C1 segment of cervical spinal cord (tissue), 14 donors: ENCODE measurements at places on chromosomes 13 and 19.

GRCh38 chr13:60837806-60838205 is 440.8 kb downstream of the TDRD3 start:
- no peak for DNase-seq

- DNase-seq, result no peak
These were observed 16.6 kb downstream of the ZNF536 start for GRCh38 chr19:30388819-30389218.

- no peak for DNase-seq
These were observed 109.0 kb upstream of the SOX1 start for GRCh38 chr13:111957913-111958450.

DNA sequence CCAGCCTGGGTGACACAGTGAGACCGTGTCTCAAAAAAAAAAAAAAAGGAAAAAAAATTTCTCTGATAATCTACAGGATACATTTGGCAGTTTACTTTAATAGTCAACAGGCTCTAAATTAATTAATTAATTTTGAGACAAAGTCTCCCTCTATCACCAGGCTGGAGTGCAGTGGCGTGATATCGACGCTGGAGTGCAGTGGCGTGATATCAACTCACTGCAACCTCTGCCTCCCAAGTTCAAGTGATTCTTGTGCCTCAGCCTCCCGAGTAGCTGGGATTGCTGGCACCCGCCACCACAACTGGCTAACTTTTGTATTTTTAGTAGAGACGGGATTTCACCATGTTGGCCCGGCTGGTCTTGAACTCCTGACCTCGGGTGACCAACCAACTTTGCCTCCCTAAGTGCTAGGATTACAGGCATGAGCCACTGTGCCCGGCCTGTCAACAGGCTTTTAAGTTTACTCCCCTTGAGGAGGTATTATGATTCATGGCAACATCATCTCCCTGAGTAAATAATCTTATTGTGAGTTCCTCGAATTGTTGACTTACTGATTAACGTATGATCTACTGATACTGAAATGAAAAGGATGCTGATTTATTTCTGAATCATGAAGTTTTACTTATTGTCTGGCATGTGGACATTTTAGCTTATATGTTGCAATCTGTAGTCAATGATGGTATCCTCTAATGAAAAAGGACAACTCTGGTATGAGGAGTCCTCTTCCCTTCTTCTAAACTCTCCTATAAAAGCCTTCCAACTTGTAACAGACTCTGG is 21.3 kb upstream of the MTRF1 start:
- DNase-seq, result no peak

DNA sequence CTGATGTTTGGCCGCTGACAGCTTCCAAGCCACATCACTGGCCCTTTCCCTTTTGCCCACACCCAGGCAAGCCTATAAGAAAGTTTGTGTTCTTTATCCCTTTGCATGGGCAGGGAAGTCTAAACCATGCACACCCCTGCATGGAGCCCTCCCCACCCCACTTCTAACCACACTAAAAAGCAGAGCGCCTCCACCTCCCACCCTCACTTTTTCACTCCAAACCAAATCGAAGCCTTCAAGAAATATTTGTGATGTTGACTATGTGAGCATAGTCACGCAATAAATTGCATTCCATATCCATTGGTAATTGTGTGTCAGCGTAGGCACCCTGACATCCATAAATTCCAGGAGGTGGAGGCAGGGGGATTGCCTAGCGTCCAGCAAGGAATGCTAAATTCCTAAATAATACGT is 104.4 kb upstream of the LSM14A start:
- DNase-seq, result no peak

DNA sequence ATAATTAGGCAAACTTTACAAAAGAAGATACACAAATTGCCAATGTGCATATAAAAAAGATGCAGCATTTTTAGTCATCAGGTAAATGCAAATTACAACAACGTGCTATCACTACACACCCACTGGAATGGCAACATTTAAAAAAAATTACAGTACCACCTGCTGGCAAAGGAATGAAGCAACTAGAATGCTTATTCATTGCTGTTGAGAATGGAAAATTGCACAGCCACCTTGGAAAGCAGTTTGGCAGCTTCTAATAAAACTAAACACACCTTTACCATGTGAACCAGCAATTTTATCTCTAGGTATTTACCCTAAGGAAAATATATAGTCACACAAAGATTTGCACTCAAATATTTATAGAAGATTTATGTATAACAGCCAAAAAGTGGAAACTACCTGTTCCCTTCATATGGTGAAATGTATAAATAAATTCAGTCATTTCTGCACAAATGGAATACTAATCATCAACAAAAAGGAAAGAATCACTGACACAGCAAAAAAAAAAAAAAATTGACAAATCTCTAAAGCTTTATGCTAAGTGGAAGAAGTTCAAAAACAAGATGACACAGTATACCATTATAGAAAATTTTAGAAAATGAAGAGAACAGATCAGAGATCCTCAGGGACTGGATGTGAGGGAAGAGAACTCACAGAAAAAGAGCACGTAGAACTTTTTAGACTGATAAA is 30.3 kb downstream of the OXGR1 start:
- DNase-seq, result no peak
